ENCODE measurements at places on chromosomes 5 and 9.

DNA sequence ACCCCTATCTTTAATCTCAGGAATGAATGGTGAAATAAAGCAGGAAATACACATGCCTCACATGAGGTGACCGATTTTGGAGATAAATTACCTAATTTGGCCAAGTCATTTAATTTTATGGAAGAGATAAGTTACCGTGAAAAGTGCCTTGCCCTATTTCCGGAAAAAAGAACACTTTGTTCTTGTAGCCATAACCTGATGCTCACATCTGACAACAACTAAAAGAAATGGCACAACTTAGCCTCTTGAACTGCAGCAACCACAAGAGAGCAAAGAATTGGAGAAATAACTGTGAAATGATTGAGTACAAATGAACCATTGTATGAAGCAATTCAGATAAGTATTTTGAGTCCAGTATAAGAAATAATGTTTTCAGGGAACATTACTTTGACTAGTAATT lies 628.1 kb upstream of the TYRP1 start:
- DNase-seq: no peak

- DNase-seq: no peak
Observed at GRCh38 chr9:122076773-122077172, 16.3 kb downstream of the TTLL11 start.

DNA sequence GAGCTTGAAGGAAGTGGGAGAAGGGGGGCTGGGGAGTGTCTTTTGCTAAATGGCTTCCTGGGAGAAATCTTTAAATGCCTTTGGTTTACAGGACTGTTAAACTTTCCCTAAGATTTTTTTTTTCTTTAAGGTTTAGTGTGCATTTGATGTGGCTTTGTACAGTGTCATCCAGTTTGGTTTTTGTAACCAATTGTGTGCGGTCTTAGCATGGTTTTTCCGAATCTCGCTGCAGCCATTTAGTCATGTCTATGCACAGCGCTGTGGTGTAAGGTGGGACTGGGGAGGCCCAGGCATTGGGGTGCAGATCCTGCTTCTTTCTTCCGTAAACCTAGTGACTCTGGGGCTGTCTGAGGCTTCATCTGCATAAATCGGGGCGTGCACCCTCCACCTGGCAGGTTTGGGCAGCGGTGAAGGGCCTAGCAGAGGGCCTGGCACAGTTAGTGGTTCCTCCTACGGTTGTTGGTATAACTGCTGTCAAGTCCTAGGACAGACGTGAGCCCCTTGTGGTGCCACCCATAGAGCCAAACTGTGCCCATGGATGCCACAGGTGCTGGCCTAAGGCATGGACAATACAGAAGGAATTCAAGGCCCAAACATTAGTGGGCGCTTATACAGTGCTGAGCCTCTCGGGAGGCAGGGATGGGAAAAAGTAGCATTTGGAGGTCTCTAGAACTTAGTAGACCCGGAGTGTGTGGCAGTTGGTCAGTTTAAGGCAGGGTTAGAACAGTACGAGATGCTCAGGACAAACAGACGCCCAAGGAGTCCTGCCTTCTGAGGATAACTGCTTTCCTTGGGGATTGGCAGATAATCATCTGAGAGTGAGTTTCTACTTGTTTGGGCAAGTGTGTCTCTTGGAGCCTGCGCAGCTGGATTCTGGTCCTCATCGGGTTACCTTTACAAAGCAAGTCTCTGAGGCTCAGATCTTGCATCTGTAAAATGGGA lies 1.5 kb downstream of the PRRC2B start:
- peak; percentile 56 for DNase-seq

- no peak for DNase-seq
Observed at GRCh38 chr9:129038109-129038852, 1.9 kb downstream of the MIGA2 start.

DNA sequence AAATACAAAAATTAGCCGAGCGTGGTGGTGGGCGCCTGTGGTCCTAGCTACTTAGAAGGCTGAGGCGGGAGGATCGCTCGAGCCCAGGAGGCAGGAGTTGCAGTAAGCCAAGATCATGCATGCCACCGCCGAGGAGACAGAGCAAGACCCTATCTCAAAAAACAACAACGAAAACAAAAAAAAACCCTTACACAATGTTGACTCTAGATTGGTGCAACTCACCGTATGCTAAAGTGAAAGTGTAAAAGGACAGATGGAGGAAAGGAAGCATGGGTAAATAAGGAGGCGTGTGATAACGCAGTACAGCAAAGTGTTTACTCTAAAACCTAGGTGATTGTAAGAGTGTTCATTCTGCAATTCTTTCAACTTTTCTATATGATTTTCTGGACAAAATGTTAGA lies 15.9 kb upstream of the RUFY1 start:
- no peak for DNase-seq

GRCh38 chr5:143887903-143888665 lies 76.1 kb downstream of the HMHB1 start:
- no peak for DNase-seq

DNA sequence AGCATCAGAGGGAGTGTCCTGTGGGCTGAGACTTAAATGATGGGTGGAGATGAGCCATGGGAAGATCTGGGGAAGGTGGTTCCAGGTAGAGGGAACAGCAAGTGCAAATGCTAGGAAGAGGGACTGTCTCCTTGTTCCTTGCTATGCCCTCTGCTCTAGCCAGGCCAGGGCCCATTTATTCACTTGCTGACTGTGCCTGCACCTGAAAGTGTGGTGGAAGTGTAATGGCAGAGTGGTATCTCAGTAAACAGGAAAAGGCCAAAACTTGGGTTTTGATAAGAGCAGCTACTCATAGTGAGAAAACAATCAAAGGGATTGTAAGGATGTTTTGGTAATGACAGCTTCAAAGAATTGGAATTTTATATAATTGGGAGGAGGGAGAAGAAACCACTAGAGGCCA lies 32.4 kb downstream of the TLE4 start:
- DNase-seq: no peak

- DNase-seq: peak; percentile 50
Observed at GRCh38 chr5:6490693-6491092, 42.0 kb downstream of the UBE2QL1 start.

DNA sequence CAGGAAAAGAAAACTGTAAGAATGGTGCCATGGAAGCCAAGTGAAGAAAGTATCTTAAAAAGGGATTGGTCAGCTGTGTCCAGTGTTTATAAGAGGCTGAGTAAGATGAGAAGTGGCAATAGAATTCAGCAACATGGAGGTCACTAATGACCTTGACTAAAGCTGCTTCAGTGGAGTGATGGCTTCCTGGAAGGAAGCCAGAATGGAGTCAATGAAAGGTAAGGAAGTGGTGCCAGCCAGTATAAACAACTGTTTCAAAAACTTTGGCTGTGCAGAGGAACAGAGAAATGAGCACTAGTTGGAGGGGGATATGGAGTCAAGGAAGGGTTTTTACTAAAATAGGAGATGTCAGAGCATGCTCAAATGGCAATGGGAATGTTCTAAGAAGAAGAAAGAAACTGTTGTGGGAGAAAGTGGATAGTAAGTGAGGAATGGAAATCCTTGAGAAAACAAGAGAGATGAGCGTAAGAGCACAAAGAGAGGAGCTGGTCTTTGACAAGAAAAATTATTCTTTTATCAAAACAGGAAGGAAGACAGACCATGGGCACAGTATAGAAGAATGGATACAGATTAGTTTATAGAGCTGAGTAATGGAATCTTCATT lies 11.1 kb upstream of the NRG2 start:
- no peak for DNase-seq

DNA sequence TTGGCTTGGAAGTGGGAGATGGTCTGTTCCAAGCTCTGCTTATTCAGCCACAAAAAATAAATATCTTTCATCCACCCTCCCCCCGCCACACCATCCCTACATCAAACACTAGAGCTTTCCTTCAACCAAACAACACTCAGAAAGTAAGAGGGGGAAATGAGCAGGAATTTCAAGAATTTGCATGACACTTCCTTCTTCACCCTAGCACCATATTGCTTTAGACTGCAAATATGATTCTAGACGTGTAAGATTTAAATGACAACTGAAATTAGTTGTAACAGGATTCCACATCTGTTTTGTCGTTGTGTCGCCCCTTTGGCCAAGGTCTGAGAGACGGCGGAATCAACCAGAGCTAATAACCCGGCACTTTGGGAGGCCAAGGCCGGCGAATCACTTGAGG lies 88.5 kb downstream of the NDFIP1 start:
- no peak for DNase-seq

DNA sequence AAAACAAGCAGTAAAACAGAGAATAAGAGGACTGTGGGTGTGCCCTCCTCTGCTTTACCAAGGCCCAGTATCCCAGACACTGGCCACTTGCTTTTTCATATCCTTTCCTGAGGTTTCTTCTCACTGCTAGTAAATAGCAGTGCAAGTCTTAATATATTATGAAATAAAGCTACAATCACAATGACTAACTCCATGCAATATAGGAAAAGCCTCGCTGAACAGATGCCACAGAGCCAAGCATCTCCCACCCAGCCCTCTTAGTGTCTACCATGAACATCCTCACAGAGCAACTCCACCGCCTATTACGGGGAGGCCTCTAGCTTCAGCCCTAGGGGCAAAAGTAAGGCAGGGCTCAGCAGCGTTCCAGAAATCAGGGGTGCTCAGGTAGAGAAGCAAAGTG lies 130.7 kb upstream of the LHFPL2 start:
- DNase-seq: no peak

DNA sequence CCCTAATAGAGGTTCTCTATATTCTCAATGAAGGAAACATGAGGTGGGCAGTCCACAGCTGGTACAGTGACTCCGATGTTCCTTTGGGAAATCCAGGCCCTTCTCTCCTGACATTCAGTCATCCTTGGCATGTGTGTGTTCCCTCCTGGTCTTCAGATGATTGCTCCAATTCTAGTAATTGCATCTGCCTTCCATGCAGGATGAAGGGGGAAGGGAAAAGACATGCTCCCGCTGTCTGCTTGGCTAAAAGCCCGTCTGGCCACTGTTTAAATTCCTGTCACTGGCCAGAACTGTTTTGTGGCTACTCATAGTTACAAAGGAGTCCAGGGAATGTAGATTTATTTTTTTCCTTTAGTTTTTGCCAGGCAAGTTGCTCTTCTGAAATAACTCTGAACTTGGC lies 65.0 kb downstream of the MAST4 start:
- peak; percentile 17 for DNase-seq

DNA sequence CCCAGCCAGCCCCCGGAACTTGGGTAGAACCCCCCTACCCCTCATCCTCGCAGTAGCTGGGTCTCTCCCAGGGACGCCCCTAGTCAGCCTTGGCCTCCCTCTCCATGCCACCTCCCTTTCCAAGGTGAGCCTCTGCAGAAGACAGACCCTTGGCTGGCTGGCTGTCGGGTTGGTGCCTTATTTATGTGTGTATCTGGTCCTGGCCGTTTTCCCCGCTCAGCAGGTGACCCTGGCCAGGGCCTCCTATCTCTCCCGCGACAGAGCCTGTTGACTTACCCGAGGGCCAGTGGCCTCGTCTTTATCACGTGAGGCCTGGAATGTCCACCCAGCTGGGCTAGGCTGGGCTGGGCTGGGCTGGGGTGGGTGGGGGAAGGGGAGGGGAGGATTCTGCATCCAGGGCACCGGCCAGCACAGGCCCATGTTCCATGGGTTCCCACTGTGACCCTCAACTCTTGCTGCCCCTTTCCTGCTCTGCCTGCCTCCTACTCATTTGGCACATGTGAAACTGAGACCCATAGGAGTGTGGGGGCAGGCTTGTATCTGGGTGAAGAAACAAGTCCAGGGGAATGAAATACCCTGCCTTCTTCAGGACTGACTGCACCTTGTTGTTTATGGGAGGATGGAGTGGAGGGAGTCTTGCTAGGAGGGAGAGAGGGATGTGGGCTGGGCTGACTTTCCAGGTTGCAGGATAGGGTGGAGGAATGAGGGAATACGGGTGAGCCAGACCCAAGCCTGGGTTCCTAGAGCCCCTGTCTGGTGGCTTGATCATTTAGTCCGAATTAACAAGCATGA lies 3.1 kb downstream of the CXXC5 start:
- peak; percentile 93 for DNase-seq

GRCh38 chr9:127563579-127563978 lies 48.5 kb upstream of the STXBP1 start:
- DNase-seq: no peak

DNA sequence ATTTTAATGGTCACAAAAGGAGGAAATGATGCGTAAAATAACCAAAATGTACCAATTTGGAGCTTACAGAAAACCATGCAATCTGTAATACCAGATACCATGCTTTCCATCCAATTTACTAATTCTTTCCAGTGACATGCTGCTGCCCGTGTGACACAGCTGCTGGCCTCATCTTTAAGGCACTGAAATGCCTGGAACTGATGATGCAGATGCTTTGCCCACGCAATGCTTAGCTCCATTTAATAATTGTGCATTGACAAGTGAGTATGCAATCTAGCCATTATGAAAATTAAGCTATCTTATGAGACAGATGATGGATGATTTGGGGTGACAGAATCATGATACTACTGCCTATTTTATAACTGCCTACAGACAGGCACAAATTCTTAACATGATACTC lies 169.2 kb upstream of the CTNND2 start:
- no peak for DNase-seq

GRCh38 chr5:139199321-139199720 lies 1.2 kb upstream of the SIL1 start:
- DNase-seq: no peak

DNA sequence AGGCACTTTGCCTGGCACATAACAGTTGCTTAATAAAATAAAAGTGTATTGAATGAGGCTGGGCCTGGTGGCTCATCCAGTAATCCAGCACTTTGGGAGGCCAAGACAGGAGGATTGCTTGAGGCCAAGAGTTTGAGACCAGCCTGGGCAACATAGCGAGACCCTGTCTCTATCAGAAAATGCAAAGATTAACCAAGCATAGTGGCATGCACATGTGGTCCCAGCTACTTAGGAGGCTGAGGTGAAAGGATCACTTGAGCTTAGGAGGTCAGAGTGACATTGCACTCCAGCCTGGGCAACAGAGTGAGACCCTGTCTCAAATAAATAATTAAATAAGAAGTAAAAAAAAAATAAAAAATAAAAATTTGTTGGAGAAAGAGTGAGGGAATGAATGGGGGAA lies 21.2 kb downstream of the TNFAIP8 start:
- DNase-seq: no peak

DNA sequence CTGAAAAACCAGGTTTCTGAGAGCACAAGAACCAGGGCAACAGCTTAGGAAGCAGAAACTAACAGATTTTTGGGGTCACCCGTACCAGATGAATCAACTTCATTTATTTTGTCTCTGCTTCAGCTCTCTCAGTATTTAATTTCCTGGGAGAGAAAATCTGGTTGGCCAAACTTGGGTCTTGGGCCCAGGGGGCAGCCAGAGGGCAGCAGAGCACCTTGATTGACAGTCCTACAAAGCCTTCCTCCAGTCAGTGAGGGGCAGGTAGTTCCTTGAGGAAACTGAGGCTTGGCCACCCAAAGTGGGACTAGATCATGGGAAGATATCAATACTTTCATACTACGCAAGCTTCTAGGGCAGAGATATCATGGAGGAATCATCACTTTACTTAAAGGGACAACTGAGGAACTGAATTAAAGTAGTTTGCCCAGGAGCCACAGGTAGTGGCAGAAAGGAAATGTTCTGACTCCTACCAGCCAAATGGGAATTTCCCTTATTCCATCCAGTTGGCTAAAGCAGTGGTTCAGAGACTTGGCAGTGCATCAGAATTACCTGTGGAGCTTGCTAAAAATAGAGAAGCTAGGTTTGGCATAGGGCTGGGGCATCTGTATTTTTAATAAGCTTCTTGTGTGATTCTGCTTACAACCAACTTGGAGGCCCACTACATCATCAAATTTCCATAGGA lies 21.5 kb upstream of the ARHGAP26 start:
- DNase-seq: peak; percentile 84

Measured in G401 (cell line).